Hematopoietic multipotent progenitor cell treated with erythropoietin and hydrocortisone succinate and interleukin-3 and kit ligand, for 4 days (in vitro differentiated cells): ENCODE measurements at places on chromosomes 7 and 10.

DNA sequence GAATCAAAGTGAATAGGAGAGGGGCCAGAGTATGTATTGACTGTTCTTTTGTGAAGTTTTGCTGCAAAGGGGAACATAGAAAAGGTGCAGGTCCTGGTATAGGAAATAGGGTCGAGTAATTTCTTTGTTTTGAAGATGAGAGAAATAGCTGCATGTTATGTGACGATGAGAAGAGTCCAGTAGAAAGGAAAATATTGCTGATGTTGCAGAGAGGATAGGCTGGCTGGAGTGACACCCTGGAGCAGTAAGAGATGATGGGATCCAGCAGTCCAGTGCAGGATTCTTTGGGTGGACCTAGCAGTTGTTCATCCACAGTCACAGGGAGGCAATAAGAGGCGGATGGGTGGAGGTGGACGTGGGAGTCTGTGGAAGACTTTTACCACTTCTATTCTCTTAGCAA lies 2.1 kb upstream of the BMS1 start:
- no peak for DNase-seq

GRCh38 chr7:80468931-80469714 lies 42.7 kb downstream of the GNAT3 start:
- peak; percentile 41 for DNase-seq

- DNase-seq, result no peak
Measured at GRCh38 chr10:62189131-62189530, 79.5 kb downstream of the RTKN2 start.

DNA sequence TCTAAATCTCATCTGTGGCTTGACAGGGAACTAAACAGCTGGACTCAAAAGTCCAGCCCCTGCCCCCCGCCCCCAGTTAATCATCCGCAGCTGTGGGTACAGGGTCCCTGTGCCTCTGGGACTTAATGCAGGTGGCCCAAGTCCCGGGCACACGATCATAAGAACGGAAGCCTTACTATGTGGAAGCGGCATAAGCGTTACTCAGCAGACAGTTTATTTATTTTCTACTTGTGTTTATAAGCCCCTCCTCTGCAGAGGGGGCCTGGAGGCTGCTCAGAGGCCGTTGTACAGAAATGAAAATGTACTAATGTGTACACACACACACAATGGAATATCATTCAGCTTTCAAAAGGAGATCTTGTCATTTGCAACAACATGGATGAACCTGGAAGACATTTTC lies 158.0 kb upstream of the TNS3 start:
- no peak for DNase-seq

DNA sequence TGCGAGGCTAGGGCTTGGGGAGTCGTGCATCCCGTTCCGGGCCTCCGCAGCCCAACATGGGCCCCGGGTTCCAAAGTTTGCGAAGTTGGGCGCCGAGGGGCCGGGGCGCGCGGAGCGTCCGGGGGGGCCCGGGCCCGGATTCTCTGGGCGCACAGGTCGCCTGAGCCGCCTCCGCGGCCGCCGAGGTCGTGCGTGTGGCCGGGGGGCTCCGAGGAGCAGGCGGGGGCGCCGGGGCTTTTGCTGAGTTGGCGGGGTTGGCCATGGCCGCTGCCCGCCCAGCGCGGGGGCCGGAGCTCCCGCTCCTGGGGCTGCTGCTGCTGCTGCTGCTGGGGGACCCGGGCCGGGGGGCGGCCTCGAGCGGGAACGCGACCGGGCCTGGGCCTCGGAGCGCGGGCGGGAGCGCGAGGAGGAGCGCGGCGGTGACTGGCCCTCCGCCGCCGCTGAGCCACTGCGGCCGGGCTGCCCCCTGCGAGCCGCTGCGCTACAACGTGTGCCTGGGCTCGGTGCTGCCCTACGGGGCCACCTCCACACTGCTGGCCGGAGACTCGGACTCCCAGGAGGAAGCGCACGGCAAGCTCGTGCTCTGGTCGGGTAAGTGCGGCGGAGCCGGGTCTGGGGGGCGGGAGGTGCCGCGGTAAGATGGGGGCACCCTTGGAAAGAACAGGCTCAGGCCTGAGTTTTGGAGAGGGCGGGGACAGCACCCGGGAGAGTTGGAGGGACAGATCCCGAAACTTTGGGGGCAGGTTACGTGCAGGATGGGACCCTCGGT lies 643 bp downstream of the SMO start:
- peak; percentile 39 for DNase-seq

DNA sequence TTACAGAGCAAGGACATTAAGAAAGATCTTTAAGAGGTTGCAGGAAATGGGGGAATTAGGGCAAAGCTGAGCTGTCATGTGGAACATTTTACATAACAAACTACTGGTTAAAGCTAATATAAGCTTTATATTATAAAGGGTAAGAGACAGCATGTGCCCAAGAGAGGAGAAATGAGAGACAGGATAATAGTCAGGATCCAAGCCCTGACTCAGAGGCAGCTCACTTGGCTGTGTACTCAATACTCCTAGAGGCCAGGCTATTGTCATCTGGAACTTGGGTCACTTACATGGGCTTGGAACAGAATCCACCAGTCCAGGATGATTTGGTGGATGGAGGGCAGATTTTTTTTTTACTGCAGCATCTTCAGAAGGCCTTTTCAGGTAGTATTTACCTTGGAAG lies 418.6 kb upstream of the ZMIZ1 start:
- no peak for DNase-seq
